ENCODE measurements at places on chromosomes 3 and 15.

- DNase-seq = no peak
These were observed 516.7 kb downstream of the FOXP1 start for GRCh38 chr3:71066849-71067261.

DNA sequence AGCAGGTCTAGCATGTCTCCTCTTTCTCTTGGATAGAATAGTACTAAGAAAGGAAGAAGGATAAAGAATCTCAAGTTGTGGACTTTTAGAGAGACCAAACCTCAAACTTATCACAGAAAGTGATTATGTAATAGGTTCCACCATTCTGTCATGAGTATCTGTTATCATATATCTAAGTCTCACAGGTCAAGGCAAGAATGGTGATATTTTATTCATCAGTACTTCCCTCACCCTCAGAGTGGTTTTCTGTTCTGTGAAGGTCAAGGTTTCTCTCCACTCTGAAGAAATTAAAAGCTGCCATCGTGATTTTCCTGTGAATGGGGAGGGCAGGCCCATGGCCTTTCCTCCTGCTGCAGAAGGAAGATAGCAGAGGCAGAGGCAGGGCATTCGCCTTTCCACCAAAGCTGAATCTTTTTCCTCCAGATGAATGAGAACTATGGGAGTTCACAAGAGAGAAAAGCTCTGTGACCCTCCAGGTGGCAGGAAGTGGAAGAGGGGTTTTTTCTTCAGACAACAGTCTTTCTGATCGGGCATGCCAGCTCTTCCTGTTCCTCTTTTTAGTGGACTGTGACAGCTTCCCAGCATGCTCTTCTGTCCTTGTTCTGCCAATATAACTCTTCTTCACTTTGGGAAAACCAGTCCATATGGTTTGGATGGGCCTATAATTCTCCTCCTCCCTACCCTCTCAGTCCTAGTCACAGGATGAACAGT, 37.1 kb upstream of the CCK start:
- no peak for DNase-seq

GRCh38 chr15:96544162-96544756, 213.8 kb downstream of the NR2F2 start:
- no peak for DNase-seq

DNA sequence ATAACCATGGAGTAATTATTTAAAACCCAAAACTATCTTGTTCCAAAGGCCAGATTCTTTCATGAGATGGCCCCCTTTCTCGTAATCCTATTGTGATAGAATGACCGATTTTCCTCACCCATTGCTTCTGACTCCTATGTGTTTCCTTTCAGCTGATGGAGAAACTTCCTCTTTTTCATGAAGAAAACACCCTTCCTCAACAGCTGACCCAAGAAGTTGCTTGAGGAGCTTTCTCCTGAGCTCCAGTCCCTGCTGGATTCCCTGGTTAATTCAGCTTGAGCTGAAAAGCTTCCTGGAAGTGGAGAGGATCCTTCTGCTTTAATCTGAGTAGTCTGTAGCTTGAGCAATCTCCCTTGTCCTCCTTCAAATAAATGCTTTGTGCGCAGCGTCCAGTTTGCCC, 75.0 kb downstream of the BFSP2 start:
- DNase-seq = no peak

DNA sequence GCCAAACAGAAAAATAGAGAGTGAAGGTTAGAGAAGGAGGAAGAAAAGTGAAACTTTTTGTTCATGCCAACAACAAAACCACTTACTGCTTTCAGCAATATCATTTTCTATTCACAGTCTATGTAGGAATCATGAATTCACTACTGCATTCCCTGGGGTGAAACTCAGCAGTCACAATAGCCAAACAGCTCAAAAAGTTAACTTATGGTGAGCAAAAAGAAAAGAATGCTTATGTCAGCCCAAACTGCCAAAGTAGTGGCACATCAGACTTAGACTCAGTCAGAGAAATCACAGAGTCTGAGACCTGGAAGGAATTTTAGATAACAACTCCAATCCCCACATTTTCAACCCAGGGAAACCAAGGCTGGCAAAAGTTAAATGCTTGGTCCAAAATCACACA, 238.7 kb upstream of the TMCO5A start:
- DNase-seq = no peak

DNA sequence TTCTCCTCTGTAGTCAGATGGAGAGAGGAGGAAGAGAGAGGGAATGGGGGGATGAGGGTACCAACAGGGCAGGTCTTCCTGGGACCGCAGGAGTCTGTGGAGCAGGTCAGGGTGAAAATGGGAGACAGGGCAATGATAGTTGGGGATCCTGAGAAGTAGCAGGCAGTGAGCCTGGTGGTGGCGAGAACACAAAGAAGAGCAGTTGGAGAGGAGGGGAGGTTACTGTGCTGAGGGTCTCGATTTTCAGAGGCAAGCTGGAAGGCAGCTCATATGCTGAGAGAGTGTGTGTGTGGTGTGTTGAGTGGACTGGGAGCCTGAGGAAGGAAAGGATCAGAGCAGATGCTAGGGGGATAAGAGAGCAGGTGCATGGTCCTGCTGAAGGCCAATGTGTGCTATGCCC, 2.1 kb upstream of the DOCK3 start:
- DNase-seq = no peak

DNA sequence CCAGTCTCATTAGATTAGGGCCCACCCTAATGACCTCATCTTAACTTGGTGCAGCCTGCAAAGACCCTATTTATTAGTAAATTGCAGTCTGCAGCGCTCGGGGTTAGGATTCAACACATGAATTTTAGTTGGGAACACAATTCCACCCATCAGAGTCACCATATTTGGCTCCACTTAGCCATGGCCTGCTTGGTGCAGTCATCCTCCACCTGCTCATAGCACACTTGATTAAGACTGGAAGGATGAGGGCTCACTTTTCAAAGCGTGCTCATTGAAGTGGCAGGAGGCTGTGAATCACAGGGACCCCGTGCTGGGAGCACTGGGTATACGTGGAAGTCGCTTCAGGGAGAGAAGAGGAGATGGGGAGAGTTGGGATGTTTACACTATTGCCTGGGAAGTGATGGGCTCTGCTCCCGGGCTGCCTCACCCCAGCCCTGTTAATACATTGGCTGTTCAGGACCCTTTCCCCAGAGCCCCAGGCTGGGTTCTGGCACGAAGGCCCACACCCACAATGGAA, 68.2 kb downstream of the ASB7 start:
- DNase-seq = no peak

DNA sequence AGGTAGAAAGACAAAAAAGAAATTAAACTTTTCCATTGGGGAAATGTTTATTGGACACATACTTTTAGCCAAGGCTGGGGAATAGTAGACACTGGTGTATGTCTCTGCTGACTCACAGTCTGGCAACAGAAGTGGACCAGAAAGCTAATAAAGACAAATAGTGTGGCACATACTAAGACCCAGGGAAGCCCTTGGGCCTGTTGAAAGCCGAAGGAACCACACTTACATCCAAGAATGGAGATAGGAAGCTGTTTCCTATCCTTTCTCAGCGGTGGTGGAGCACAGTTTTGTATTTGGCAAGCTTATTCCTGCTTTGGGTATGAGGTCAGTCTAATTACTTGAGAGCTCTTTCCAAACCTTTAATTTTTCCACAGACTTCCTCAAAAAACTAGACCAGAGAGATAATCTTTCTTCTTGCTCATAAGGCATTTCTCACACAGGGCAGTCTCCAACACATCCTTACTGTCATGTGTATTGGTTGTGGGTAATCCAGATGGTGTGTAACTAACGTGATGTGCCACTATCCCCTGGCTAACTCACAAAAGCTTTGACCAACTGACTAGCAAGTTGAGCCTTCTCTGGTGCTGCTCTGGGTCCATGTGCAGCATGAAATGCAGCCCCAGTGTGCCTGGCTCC, 279.1 kb upstream of the IGF1R start:
- no peak for DNase-seq

- no peak for DNase-seq
These were observed 60.3 kb upstream of the SLCO2A1 start for GRCh38 chr3:134090031-134090430.

GRCh38 chr15:52337198-52337853, 41.7 kb upstream of the MYO5C start:
- DNase-seq = no peak

- no peak for DNase-seq
These were observed 253.7 kb upstream of the TRIM42 start for GRCh38 chr3:140424211-140424610.

GRCh38 chr3:62529230-62529629, 155.9 kb upstream of the FEZF2 start:
- DNase-seq = no peak

- DNase-seq = no peak
These were observed 118.4 kb upstream of the FLNB start for GRCh38 chr3:57889807-57890206.

GRCh38 chr15:87099916-87100315, 1020.2 kb downstream of the AGBL1 start:
- DNase-seq = no peak

DNA sequence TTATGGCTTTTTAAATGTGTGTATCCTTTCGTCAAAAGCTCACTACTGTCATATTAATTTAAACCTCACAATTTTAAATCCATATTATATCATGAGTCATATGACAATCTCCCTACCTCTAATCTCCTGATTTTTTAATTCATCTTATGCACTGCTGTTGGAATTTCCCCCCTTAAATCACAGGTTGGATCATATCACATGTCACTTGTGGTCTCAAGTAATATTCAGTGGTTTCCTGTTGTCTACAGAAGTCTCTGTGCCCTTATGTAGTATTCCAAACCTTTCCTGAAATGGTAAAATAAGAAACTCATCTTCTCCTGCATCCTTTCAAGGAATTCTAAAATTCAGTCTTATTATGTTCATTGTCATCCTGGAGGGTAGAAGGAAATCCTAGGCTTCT, 116.0 kb upstream of the CBLB start:
- DNase-seq = no peak

- no peak for DNase-seq
These were observed 19.4 kb downstream of the IDH3A start for GRCh38 chr15:78168608-78169007.

GRCh38 chr15:28979208-28979841, 93.6 kb downstream of the APBA2 start:
- DNase-seq = no peak

GRCh38 chr3:148221303-148221702, 476.4 kb upstream of the AGTR1 start:
- DNase-seq = no peak

DNA sequence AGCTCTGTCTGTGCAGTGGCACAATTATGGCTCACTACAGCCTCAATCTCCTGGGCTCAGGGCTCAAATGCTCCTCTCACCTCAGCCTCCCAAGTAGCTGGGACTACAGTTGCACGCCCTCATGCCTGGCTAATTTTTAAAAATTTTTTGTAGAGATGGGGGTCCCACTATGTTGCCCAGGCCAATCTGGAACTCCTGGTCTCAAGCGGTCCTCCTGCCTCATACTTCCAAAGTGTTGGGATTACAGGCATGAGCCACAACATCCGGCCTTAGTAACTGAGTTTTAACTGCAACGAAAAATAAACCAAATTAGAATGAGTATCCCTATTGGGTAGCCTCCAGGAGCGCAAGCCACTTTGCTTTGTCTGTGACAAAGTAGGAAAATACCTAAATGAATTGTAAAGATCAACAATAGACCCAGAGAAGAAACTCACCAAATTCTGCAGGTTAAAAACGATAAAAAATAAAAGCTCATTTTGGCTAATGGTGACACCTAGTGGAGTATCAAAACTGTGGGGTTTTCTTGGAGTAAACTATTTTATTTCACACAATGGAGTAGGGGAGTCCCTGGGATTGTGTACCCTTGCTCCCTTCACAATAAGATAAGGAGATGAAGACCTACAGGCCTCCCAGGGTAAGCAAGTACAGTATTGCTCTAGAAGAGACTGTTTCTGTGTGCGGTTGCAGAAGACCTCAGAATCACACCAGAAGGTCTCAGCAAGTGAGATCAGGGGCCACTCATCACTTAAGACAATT, 21.0 kb upstream of the CA12 start:
- DNase-seq = no peak

DNA sequence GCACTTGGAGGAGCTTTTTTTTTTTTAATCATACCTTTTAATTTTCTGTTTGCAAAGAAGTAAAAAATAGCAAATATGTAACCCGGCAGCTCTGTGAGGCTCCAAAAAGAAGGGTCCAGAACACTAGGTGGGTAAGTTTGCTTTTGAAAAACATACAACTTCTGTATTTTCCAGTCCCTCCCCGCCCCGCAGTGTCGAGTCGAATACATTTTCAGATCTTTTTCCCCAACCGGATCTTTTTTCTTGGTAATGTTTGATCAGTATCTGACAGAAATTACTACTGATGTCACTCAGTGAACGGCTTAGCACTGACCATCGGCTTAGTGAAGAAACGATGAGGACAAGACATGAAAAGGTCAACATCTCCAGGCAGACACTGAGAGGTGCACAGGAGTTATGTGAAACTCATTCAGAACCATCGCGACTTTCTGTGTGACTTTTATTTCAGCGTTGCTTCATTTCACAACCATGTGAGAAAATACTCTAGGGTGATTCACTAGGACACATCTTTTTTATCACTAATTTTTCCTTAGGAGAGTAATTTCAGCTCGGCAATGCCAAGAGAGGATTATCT, 11.0 kb downstream of the ISL2 start:
- DNase-seq = no peak

DNA sequence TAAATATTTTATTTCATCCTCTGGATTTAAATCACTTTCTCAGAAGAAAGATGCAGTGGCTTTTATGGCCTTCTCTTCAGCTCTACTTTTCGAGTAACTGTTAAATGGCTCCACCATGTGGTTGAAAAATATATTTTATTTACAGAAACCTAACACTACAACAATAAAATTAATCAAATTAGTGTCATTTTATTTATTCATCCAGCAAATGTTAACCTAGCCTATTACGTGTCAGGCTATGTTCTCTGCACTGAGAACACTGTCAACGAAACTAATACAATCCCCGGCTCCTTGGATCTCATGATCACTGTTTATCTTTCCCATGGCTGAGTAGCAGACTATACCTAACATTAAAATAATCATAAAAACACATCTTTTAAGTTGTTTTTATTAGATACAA, 148.0 kb upstream of the OSTN start:
- DNase-seq = peak; percentile 1

DNA sequence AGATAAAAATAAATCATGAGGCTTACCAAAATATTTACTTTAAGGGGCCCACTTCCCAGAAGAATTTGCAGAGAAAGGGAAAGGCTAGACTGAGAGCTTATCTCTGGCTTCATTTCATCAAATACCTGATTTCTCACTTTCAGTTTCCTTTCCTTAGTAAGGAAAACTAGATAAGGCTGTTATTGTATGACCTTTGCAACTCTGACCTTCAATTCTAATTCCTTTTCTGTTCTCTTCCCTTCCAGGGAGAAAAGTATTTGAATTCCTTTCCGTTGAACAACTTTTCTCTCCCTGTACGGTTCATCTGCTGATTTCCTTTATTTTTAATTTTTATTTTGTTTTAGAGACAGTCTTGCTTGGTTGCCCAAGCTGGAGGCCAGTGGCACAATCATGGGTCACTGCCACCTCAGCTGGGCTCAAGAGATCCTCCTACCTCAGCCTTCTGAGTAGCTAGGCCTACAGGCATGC, 7.1 kb upstream of the PXK start:
- DNase-seq = no peak

Measured in SHP77 (cell line).